ENCODE measurements at places on chromosomes 2 and 18.

DNA sequence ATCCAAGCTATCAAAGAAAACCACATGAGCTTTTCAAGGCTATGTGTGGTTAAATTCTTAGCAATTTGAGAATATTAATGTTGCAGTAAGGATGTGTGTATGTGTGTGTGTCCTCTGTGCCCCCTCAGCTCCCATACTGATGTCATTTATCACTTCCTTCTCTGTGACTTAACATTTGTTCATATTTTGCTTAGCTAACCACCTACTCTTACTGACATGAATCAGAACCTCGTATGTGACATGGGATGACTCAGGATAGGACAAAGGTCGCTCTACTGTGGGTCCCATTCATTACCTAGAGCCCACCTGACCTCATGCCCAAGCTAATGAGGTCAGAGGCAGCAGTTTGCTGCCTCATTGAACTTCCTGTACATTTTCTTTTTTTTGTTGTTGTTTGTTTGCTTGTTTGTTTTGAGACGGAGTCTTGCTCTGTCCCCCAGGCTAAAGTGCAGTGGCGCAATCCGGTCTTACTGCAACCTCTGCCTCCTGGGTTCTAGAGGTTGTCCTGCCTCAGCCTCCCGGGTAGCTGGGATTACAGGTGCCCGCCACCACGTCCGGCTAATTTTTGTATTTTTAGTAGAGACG is 36.3 kb downstream of the MOGAT1 start:
- no peak for DNase-seq

DNA sequence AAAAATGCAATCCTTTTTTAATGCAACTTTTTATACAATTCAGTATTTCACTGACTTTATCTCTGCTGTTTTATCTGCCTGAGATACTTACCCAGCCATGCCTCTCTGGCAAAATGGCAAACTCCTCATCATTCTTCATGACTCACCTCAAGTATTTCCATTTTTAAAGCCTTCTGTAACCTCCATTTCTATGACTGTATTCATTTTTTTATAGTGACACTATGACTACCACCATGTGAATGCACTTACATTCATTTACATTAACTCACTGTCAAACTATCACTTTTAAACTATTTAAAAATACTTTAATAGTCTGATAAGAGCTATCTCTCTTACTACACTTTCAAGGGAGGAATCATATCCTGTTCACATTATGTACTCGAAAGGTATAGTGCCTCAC is 99.4 kb upstream of the SCN7A start:
- DNase-seq: no peak

- DNase-seq: no peak
These were observed 12.0 kb downstream of the CATIP start for GRCh38 chr2:218368621-218369153.

DNA sequence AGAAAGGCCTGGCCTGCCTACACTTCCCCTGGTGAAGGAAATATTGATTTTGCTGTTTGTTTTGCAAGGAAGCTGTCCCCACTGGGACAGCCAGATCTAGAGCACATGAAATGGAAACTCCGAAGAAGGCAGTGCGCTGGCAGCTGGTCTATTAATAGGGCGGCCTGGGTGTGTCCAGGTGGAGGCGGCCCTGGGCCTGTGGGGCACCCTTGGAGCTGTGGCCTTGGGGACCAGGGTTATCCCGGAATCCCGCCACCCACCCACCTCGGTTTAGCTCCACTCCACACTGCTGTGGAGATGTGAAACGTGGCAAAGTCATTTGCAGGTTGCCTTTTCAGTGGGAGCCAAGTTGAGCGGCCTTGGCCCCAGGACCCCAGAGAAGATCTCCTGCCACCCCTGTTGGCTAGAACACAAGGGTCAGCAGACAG is 204.3 kb downstream of the KLHL29 start:
- no peak for DNase-seq

DNA sequence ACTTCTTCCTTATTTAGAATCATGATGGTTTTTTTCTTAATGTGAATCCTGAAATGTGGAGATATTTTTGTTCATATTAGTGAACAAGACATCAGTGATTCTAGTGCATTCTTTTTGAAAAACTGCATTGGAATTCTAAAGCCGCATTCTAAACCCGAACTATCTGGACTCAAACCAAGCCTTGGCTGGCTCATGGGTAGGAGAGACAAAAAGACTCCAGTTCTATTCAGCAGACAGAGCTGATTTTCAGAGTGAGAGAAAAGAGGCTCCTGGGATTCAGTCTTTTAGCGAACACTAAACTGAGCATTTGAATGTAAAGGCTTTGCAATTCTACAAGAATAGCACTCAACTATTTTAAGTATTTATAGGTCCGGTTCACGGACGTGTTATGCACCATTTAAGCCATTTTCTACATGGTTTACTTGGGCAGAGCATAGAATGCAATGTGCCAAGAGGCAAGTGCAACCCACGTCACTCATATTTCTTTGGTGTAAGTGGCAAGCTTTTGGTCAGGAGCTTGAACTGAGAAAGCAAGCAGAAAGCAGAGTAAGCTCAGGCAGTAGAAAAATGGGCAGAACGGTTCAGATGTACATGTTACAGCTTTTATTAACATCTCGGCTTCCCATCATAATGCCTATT is 227.3 kb upstream of the RAB12 start:
- DNase-seq: no peak

DNA sequence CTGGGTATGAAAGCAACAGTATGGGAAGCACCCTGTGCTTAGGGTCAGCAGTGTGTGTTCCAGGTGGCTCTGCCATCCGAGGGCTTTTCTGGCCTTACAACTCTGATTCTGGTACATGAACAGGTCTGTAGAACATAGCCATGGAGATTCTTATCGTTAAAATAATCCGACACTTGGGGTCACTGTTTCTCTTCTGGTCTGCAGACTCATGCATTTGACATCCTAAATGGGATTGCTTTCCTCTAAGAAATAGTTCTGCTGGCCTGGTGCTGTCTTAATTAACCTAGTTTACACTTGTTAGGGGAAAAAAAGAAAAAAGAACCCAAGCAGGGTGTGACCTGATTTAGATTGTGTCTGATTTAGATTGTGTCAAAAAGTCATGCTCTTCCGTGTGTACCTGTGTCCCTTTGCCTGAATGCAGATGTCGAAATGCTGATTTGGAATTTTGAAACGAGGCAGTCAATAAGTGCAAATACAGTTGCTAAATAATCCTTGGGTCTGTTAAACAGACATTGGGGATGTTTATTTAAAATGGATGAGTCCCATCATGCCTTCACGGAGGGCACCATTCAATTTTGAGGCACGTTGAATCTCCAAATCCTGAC is 59.6 kb downstream of the TRPM8 start:
- DNase-seq: peak; percentile 23

GRCh38 chr2:167215595-167215994 is 327.3 kb downstream of the XIRP2 start:
- DNase-seq: no peak

DNA sequence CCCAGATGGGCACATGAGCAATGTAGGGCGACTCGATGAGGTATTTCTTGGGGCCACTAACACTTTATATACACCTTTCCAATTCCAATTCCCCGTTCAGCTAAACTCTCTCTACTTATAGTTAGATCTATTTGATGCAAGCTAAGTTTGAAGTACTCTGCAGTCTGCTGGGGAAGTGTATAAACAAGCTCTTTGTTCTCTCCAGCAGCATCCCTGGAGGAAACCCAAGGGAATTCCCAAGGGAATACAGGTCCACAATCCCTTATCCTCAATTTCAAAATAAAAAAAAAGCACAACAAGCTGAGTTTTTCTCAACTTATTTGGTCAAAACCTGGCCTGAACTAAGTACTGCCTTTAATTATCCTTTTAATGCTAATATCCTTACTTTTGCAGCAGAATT is 433.3 kb downstream of the NBAS start:
- no peak for DNase-seq

GRCh38 chr2:99789849-99790248 is 300.0 kb upstream of the REV1 start:
- no peak for DNase-seq
